Hepatocyte (in vitro differentiated cells): ENCODE measurements at places on chromosomes 12 and 14. TPM values are rescaled to one million over a fixed set of nuclear protein-coding genes. Genes with fewer than 3 reads are reported as not detected.

FLRT2 gene
- total RNA-seq, result 42.3 and 48.0 TPM in 2 replicates

CCDC198 gene
- 21.8 and 34.5 TPM in 2 replicates for total RNA-seq

GUCY2C gene
- 47.6 and 48.1 TPM in 2 replicates for total RNA-seq

RD3L gene
- total RNA-seq, result not detected in 2 replicates

GLT8D2 gene
- 24.8 and 30.8 TPM in 2 replicates for total RNA-seq

TAS2R7 gene
- total RNA-seq, result not detected in 2 replicates

CDH24 gene
- total RNA-seq, result 6.7 and 6.9 TPM in 2 replicates

ZBTB42 gene
- 8.6 and 13.0 TPM in 2 replicates for total RNA-seq

ATP6V1D gene
- 86.7 and 95.5 TPM in 2 replicates for total RNA-seq

SERPINA3 gene
- 402 and 457 TPM in 2 replicates for total RNA-seq

TC2N gene
- 72.6 and 77.2 TPM in 2 replicates for total RNA-seq

PRPH gene
- total RNA-seq, result 0.70 and 1.1 TPM in 2 replicates

MAP3K9 gene
- total RNA-seq, result 7.5 and 9.2 TPM in 2 replicates

- H3K4me1 ChIP-seq, result no peaks in the 10 kb centered on the region
- H3K4me3 ChIP-seq, result no peak overlapping the region
- H3K27me3 ChIP-seq, result peaks cover 8% of the 10 kb centered on the region
- no peaks in the 10 kb centered on the region for H3K36me3 ChIP-seq
- H3K27ac ChIP-seq, result no peak overlapping the region
These were observed 84.3 kb downstream of the TMEM30B start for GRCh38 chr14:61196792-61197191.

- no peaks in the 10 kb centered on the region for H3K4me1 ChIP-seq
- no peak for DNase-seq
- H3K27ac ChIP-seq, result no peak overlapping the region
- no peaks in the 10 kb centered on the region for H3K36me3 ChIP-seq
- H3K27me3 ChIP-seq, result no peaks in the 10 kb centered on the region
These were observed 49.4 kb upstream of the ZFP36L1 start for GRCh38 chr14:68842298-68842697.

DNA sequence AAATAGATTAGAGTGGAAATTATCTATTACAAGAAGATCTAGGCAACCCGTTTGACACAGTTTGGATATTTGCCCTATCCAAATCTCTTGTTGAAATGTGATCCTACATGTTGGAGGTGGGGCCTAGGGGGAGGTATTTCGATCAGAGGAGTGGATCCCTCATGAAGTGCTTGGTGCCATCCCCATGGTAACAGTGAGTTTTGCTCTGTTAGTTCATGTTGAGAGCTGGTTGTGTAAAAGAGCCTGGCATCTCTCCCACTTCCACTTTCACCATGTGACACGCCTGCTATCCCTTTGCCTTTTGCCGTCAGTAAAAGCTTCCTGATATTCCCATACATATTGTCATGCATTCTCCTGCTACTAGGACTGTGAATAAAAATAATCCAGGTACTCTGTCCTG lies 66.4 kb upstream of the FLRT2 start:
- no peak overlapping the region for H3K4me3 ChIP-seq
- no peaks in the 10 kb centered on the region for H3K27me3 ChIP-seq
- DNase-seq, result no peak
- H3K36me3 ChIP-seq, result no peaks in the 10 kb centered on the region

GRCh38 chr12:132633901-132634300 lies 15.3 kb downstream of the P2RX2 start:
- no peaks in the 10 kb centered on the region for H3K36me3 ChIP-seq
- H3K4me1 ChIP-seq, result no peaks in the 10 kb centered on the region
- peak; percentile 5 for DNase-seq
- H3K4me3 ChIP-seq, result no peak overlapping the region
- no peak overlapping the region for H3K27ac ChIP-seq
- no peaks in the 10 kb centered on the region for H3K27me3 ChIP-seq

DNA sequence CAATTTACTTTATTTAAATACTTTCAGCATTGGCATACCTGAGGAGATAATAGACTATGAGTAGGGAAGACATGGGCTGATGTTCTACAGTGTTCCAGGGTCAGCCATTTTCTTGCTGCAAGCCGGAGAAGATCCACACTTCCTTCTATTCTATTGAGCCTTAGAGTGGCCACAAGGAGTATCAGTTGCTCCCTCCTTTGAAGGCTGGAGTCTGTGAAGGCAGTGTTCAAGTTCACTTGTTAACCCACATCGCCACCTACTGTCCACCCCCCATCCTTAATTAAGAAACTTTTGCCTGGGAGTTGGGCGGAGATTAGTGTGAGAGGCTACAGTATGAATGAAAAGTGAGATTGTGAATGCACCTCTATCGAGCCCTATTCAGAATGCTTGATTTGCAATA lies 666.6 kb downstream of the NRXN3 start:
- H3K27me3 ChIP-seq, result peaks cover 17% of the 10 kb centered on the region
- H3K4me1 ChIP-seq, result no peaks in the 10 kb centered on the region
- H3K27ac ChIP-seq, result no peak overlapping the region
- no peak overlapping the region for H3K4me3 ChIP-seq
- peak; percentile 72 for DNase-seq

DNA sequence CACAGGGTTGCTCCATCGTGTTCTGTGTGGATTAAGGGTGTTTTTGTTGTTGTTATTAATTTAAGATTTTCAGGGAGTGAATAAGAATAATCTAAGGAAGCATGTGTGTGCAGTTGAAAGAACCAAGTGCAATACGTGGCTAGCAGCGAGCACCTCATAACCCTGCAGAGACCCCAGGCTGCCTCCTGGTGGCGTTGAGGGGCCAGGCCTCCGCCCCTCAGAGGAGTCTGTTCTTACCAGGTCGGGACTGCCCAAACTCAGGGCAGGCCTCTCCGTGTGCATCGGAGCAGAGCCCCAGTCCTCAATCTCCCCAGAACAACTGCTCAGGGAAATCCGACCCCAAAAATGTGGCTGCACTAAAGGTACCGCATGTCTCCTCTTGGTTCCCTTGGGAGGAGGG lies 36.8 kb downstream of the IL31 start:
- H3K27ac ChIP-seq, result no peak overlapping the region
- no peaks in the 10 kb centered on the region for H3K27me3 ChIP-seq
- H3K4me3 ChIP-seq, result no peak overlapping the region
- H3K4me1 ChIP-seq, result no peaks in the 10 kb centered on the region
- DNase-seq, result no peak
- H3K36me3 ChIP-seq, result no peaks in the 10 kb centered on the region

DNA sequence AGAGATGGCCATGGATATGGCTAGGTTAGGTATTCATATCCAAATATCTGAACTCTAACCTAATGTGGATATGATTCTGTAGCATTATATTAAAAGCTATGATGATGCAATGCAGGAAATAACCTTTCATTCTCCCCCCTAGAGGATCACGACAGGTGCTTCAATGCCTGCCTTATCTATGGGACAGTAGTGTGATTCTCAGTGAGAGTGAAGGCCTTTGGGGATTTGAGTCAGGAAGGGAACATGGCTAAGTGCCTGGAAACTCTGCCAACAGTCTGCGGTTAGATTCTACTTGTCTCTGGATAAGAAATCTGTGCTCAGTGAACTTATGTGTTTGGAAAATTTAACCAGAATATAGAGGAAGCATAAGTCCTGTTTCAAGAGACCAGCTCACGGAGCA lies 81.8 kb downstream of the SLC38A1 start:
- H3K27me3 ChIP-seq, result no peaks in the 10 kb centered on the region
- no peak for DNase-seq
- H3K27ac ChIP-seq, result no peak overlapping the region
- H3K4me1 ChIP-seq, result no peaks in the 10 kb centered on the region
- H3K4me3 ChIP-seq, result no peak overlapping the region
- H3K36me3 ChIP-seq, result no peaks in the 10 kb centered on the region

DNA sequence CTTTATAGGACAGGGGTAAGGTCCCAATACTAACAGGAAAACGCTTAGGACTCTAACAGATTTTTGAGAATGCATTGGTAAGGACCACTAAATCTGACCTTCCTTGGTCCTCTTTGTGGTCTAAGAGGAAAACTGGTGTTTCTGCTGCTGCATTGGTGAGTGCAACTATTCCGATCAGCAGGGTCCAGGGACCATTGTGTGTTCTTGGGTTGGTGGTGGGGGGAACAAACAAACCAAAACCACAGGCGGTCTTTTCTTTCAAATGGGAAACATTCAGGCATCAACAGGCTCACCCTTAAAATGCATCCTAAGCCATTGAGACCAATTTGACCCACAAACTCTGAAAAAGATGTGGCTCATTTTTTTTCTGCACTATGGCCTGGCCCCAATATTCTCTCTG lies 20.7 kb downstream of the EPYC start:
- H3K27ac ChIP-seq, result no peak overlapping the region
- H3K36me3 ChIP-seq, result no peaks in the 10 kb centered on the region
- no peaks in the 10 kb centered on the region for H3K27me3 ChIP-seq
- no peak for DNase-seq
- peaks cover 8% of the 10 kb centered on the region for H3K4me1 ChIP-seq

DNA sequence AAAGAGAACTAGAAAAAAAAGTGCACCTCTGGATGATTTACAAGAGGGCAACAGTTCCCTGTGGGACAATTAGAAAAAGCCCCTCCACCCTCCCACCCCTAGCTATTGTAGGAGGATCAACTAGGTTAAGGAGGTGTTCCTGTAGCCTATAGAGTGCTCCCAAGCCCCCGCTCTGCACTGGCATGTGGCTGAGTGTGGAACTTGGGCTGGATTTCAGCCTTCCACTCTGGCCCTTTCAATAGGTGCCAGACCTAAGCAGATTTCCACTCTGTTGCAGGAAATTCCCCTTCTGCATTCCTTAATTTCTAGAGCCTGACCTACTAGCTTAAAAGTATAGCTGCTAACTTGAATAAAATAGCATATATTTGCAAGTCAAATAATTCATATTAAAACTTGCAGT lies 2.8 kb downstream of the NFATC4 start:
- H3K27me3 ChIP-seq, result no peaks in the 10 kb centered on the region
- DNase-seq, result no peak
- H3K4me1 ChIP-seq, result no peaks in the 10 kb centered on the region
- H3K27ac ChIP-seq, result no peak overlapping the region
- no peak overlapping the region for H3K4me3 ChIP-seq

DNA sequence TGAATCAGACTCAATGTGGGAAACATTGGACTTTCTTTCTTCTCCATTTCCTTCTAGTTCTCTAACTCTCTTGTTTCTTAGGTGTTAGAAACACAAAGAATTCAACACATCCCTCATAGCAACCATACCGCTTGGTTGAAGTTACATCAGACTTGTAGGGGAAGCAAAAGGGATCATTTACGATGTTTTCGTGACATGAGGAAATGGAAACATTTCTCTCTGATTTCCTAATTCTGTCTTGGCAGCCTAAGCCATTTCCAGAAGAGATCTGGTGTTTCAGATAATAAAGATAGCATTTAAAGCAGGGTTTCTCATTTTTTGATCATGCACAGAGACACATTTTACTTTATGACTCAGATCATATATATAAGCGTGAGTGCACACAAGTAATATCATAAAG lies 202.0 kb downstream of the TMEM132C start:
- H3K36me3 ChIP-seq, result no peaks in the 10 kb centered on the region
- peak; percentile 32 for DNase-seq
- no peak overlapping the region for H3K4me3 ChIP-seq
- no peak overlapping the region for H3K27ac ChIP-seq
- H3K4me1 ChIP-seq, result no peaks in the 10 kb centered on the region

- H3K27me3 ChIP-seq, result no peaks in the 10 kb centered on the region
- no peaks in the 10 kb centered on the region for H3K36me3 ChIP-seq
- DNase-seq, result no peak
- no peak overlapping the region for H3K4me3 ChIP-seq
- no peaks in the 10 kb centered on the region for H3K4me1 ChIP-seq
These were observed 401.6 kb downstream of the CCDC91 start for GRCh38 chr12:28591831-28592230.

GRCh38 chr12:130041983-130042812 lies 120.1 kb upstream of the FZD10 start:
- peaks cover 16% of the 10 kb centered on the region for H3K4me1 ChIP-seq
- H3K4me3 ChIP-seq, result no peak overlapping the region
- no peak overlapping the region for H3K27ac ChIP-seq
- peaks cover 53% of the 10 kb centered on the region for H3K27me3 ChIP-seq
- no peaks in the 10 kb centered on the region for H3K36me3 ChIP-seq

- DNase-seq, result no peak
- H3K27me3 ChIP-seq, result no peaks in the 10 kb centered on the region
- H3K27ac ChIP-seq, result no peak overlapping the region
- H3K36me3 ChIP-seq, result no peaks in the 10 kb centered on the region
These were observed 835.9 kb downstream of the DIO2 start for GRCh38 chr14:79375356-79375755.

DNA sequence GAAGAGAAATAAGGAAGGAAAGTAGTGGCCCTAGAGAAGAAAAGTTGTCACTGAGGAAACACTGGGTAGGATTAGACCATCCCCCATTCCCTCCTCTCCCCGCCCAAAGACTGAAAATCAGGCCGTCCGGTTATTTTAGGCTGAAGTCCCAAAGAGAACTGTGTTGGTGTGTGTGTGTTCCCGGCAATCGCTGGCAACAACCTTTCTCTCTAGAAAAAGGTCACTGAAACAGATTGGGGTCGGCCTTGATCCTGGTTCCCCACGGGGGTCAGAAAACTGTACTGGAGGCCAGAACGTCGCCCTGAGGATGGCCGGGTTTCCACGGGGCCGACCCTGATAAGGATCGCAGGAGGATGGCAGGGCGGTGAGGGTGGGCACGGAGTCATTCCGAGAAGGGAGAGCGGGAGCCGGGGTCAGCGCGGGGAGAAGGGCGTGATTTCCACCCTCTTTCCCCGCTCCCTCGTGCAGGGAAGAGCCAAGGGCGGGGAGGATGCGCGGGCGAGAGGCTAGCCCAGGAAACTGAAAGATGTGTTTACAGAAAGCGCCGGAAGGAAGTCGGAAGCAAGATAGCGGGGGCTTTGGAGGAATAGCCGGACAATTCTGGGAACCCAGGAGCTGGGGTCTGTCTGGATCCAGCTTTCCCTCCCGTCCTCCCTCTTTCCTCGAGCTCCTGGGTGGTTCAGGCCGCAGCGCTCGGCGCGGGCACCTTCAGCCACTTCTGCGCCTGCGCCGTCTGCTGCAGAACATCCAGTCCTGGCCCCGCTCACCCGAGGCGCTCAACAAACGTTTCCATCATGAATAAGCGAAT lies 25.3 kb upstream of the SPTLC2 start:
- H3K27ac ChIP-seq, result no peak overlapping the region
- no peaks in the 10 kb centered on the region for H3K36me3 ChIP-seq
- H3K4me3 ChIP-seq, result no peak overlapping the region

DNA sequence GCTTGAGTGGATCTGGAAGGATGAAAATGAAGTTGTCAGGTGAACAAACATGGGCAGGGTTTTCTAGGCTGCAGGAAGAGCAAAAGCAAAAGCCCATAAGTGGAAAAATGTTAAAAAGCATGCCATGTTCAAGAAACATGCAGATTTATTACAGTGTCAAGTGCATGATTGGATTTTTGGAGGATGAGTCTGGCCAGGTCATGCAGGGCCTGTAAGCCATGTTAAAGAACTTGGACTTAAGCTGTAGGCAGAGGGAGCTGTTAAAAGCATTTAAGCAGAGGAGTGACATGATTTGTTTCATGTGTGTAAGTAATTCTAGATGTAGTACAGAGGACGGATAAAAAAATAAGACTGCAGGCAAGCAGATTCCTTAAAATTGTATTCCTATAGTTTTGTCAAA lies 16.3 kb upstream of the SINHCAF start:
- no peaks in the 10 kb centered on the region for H3K4me1 ChIP-seq
- no peaks in the 10 kb centered on the region for H3K27me3 ChIP-seq
- H3K4me3 ChIP-seq, result no peak overlapping the region
- no peak for DNase-seq
- H3K27ac ChIP-seq, result no peak overlapping the region

- no peak overlapping the region for H3K27ac ChIP-seq
- peak overlapping the region; percentile 40 for H3K4me3 ChIP-seq
- H3K27me3 ChIP-seq, result peaks cover 51% of the 10 kb centered on the region
- H3K36me3 ChIP-seq, result no peaks in the 10 kb centered on the region
- DNase-seq, result peak; percentile 57
- H3K4me1 ChIP-seq, result peaks cover 14% of the 10 kb centered on the region
These were observed 900 bp upstream of the DPF3 start for GRCh38 chr14:72894623-72895378.
